Nasal cavity respiratory epithelium epithelial cell of viscerocranial mucosa (primary cell): ENCODE measurements at places on chromosomes 16 and 17. TPM values are rescaled to one million over a fixed set of nuclear protein-coding genes. Genes with fewer than 3 reads are reported as not detected.

The G6PC3 gene
- total RNA-seq = 6.8 and 11.0 TPM in 2 replicates

The NAGPA gene
- 9.6 and 18.2 TPM in 2 replicates for total RNA-seq

The KCNAB3 gene
- under 0.01 and 0.21 TPM in 2 replicates for total RNA-seq

The PTX4 gene
- not detected in 2 replicates for total RNA-seq

The MYH3 gene
- 0.64 and 0.68 TPM in 2 replicates for total RNA-seq

The CACNG3 gene
- total RNA-seq = not detected in 2 replicates

The CCL16 gene
- not detected in 2 replicates for total RNA-seq

The SPOP gene
- total RNA-seq = 58.8 and 66.5 TPM in 2 replicates

The ITGAX gene
- total RNA-seq = under 0.01 TPM in 1 of 2 replicates, not detected in the other

The SLC16A6 gene
- 0.14 and 0.68 TPM in 2 replicates for total RNA-seq

The OR3A3 gene
- total RNA-seq = not detected in 2 replicates

The SPATA22 gene
- total RNA-seq = not detected in 2 replicates

The RNF135 gene
- 15.4 and 19.7 TPM in 2 replicates for total RNA-seq

The TP53TG3 gene
- total RNA-seq = not detected in 2 replicates

The PRSS22 gene
- 7.5 and 54.4 TPM in 2 replicates for total RNA-seq

The HOXB9 gene
- total RNA-seq = under 0.01 TPM in 1 of 2 replicates, not detected in the other

The SLC5A10 gene
- total RNA-seq = under 0.01 and 0.07 TPM in 2 replicates

The MT1M gene
- 0.34 and 0.57 TPM in 2 replicates for total RNA-seq

The TPSG1 gene
- total RNA-seq = not detected in 2 replicates

The TMEM235 gene
- not detected in 2 replicates for total RNA-seq

The CHST4 gene
- total RNA-seq = under 0.01 and 0.85 TPM in 2 replicates

The ZP2 gene
- not detected in 2 replicates for total RNA-seq

The COL1A1 gene
- 11.3 and 73.1 TPM in 2 replicates for total RNA-seq

The HBA2 gene
- total RNA-seq = not detected in 2 replicates

The TMC8 gene
- total RNA-seq = under 0.01 and 0.21 TPM in 2 replicates

The COG8 gene
- 21.2 and 29.3 TPM in 2 replicates for total RNA-seq

The HASPIN gene
- total RNA-seq = 0.34 and 0.50 TPM in 2 replicates

The CPHXL2 gene
- total RNA-seq = not detected in 2 replicates

The PRSS8 gene
- 31.1 and 54.2 TPM in 2 replicates for total RNA-seq

The GPRC5B gene
- total RNA-seq = under 0.01 and 0.57 TPM in 2 replicates

The SDR42E2 gene
- total RNA-seq = not detected in 2 replicates

The WFIKKN1 gene
- under 0.01 and 0.71 TPM in 2 replicates for total RNA-seq

The PRRT2 gene
- not detected in 2 replicates for total RNA-seq

The CA10 gene
- 0.34 TPM in 1 of 2 replicates, not detected in the other for total RNA-seq

The CEP295NL gene
- under 0.01 and 0.43 TPM in 2 replicates for total RNA-seq

The SARM1 gene
- 0.34 and 0.93 TPM in 2 replicates for total RNA-seq

The HOXB5 gene
- total RNA-seq = under 0.01 TPM in 1 of 2 replicates, not detected in the other

The MILR1 gene
- total RNA-seq = 0.14 and 0.68 TPM in 2 replicates
